Retina (tissue), 1 donor: ENCODE measurements at places on chromosomes 12 and 14.
A peak's percentile ranks its signal among the peaks of the same experiment; 100 is the strongest.

- peak; percentile 77 for DNase-seq
These were observed 141.3 kb downstream of the TSPAN9 start for GRCh38 chr12:3218228-3219171.

- DNase-seq: no peak
These were observed 17.4 kb downstream of the ISCA2 start for GRCh38 chr14:74510959-74511409.

- DNase-seq: no peak
These were observed 94.9 kb upstream of the TMPO start for GRCh38 chr12:98420461-98420860.

DNA sequence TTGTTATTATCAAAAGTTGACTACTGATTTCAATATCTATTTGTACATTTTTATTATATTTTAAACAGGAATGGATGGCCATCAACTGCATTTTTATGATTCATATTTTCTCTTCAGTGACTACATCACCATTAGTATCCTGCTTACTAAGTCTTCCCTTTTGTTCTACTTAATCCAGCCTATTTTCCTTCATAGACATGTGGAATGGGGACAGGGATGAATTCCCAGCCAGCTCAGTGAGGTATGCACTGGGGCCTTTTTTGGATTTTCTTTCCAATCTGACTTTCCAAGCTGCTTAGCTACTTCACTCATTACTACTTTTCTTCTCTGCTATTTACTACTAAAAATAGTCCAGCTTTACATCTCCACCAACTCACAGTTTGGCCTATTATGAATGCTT, 38.4 kb downstream of the AKAP6 start:
- DNase-seq: no peak
